ENCODE measurements at places on chromosomes 4 and X.

DNA sequence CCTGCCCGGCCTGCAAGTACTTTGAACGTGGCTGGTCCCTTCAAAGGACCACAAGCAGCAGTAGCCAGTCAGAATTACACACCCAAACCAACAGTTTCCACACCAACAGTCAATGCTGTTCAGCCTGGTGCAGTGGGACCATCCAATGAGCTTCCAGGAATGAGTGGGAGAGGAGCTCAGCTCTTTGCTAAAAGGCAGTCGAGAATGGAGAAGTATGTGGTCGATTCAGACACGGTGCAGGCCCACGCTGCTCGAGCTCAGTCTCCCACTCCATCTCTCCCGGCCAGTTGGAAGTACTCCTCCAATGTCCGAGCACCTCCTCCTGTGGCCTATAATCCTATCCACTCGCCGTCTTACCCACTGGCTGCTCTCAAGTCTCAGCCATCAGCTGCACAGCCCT lies 104.4 kb upstream of the MYOZ2 start:
- DNase-seq = no peak

DNA sequence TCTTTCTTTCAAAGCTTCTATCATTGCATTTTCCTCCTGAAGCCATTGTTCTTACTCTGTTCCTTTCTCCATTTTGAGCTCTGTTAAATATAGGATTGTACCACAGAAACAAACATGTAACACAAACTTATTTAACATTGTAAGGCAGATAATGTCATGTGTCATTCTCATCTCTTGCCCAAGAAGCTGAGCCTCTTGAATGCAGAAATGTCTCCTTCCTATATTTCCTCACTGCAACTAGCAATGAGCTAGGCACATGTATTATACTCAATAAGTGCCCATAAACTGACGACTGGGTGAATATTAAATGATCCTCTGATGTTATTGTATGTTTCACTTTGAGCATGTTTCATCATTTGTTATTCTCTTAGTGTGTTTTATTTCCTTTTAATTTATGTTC lies 56.7 kb upstream of the SLC7A11 start:
- DNase-seq = no peak

DNA sequence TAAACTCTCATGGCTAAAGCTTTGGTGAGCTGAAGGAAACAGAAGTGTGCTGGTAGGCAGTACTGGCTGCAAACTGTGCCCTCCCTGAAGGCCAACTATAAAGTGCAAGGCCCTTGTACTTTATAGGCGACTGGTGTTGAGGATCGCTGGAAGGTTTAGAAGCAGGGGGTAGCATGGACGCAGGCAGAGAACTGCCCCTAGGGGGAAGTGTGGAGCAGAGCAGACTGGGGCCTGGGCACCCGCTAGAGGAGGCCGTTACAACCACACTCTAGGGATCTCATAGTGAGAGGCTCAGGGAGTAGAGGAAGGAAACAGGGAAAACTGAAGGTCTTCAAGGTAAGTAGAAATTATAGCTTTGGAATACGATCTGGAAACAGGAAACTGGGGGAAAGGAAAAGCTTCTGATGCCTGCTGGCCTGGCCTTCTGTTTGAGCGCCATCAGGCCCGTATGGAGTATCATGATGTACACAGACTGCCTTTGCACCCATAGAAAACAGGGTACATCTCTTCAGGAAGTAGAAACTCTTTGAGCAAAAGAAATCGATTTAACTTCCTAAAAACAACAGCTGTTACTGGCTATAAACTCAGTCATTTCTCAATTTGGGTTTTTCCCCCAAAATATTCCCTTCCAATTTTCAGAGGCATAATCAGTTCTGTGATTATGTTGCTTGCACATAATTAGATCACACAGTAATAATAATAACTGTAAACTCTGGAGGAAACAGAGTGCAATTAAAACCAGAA lies 23.9 kb upstream of the TMSB4X start:
- DNase-seq = no peak

- no peak for DNase-seq
These were observed 68.7 kb downstream of the APBB2 start for GRCh38 chr4:41145571-41146078.
